ENCODE measurements at places on chromosomes 2 and 18.

DNA sequence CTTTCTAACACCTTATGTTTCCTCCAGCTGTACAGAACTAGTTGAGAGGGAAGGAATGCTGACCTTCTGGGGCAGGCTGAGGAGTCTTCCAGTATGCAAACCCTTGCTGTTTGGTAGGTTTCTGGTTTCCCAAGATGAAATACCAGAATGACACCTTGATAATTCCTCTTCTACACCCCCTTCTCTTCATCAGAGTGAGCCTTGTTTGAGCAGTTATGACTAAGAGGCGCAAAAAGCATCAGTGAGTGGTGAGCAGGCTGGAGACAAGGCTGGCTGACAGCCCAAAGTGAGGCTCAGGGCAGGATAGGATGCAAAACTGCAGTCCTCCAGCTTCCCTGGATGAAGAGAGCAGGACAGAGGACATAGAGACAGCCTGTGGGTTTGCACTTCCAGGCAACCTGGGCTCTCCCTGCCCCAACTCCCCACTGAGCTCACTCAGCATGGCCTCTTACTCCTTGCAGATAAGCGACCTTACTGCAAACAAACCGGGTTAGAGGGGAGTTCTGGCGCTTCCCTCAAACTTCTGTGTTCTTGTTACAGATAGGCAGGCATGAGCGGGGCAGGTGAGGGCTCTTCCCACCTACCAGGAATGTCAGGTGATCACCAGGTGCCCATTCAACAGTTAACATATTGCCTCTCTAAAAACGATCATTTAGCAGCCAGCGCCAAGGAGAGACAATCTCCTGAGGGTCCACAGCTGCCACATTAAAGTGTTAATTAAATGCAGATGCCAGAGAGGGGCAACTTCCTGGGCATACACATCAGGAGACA is 5.4 kb downstream of the MPPE1 start:
- DNase-seq, result no peak

DNA sequence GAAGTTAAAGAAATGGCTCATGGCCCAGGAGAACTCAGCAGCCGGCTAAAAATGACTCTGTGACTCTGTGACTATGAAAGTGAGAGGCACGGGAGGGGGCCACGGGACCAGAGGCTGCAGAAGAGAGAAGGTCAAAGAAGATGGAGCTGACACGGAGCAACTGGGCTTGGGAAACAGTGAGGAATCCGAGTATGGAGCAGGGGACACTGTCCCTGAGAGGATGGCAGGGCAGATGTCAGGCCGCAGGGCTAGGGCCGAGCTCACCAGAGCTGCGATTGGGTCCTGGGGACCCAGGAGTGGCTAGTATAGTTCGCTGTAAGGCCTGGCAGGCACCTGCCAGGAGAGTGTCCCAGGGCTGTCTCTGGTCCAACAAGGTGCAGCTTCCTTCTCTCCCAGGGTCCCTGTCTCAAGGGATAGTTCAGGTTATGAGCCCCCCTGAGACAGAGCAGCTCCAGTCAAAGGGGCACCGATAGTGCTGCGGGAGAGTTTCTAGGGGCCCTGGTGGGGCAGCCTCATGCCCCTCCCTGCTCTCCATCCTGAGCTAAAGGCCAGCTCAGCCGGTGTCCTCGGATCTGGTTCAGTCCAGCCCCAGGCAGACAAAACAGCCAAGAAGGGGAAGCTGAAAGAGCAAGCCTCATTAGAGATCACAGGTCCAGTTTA is 42.7 kb downstream of the CIB4 start:
- no peak for DNase-seq

DNA sequence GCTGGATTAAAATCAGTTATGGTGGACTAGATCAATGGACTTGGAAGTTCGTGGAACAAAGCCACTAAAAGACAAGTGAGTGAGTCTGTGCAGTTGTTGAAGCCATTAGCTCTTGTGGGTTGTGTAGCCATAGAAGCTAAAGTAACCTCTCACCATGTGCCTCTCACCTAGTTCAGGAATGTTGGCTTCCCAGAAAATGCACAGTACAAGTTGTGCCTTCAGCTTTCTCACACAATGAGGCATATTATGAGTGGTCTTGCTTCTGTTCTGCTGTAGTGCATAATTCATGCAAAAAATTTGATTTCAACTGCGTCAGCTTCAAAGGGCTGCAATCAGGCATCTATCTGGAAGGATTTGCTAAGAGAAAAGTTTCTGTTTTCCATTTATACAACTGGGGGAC is 26.2 kb downstream of the CERS6 start:
- no peak for DNase-seq

DNA sequence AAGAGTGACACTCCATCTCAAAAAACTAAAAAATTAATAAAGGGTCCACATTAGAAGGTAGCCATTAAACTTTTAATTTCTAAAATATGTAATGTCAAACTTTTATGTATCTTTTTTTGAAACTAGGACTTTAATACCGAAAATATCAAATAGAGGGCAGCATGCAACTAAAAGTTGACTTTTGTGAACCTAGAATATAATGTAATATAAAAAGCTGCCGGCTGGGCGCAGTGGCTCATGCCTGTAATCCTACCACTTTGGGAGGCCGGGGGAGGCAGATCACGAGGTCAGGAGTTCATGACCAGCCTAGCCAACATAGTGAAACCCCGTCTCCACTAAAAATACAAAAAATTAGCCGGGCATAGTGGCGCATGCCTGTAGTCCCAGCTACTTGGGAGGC is 62.8 kb downstream of the INO80D start:
- DNase-seq, result no peak

DNA sequence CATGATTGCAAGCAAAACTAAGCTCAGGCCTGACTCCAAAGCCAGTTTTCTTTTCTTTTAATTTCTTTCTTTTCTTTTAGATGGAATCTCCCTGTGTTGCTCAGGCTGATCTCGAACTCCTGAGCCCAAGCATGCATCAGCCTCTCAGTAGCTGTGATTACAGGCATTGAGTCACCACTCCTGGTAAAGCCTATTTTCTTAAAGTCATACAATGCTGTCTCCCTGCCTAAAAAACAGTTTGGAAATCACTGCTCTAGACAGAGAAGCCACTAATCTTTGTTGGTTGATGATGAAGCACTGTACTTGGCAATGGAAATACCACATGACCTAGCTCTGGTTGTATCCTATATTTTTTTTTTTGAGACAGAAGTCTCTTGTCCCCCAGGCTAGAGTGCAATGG is 33.1 kb upstream of the ZNF532 start:
- DNase-seq, result no peak

- DNase-seq, result no peak
Observed at GRCh38 chr2:134777593-134777992, 58.8 kb upstream of the TMEM163 start.

- DNase-seq, result no peak
Observed at GRCh38 chr2:235087832-235088495, 136.1 kb downstream of the SH3BP4 start.

DNA sequence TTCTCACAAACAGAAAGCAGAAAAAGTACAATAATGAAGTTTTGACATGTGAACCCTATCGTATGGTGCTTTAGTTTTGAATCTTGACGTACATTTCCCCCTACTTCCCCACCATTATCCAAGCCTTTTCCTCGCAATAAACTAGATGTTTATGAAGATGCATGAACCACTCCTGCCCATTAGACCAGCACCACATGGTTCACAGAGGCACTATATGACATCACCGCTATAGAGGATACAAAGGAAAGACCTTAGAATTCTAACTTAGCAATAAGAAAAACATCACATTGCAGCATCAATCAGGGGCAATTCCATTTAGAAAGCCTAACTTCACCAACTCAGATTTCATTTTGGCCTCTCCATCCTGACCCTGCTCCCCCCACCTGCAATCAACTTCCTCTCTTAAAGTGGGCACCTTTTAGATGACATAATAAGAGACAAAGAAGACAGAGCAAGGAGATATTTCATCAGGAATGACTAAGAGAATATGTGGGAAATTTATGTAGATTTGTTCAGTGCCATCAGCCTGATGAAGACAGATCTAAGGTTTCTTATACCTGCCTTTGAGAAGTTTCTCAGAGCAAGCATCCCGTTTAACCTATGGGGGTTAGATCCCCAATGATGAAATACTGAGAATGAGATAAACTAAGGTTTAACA is 124.9 kb downstream of the PIGN start:
- DNase-seq, result no peak

DNA sequence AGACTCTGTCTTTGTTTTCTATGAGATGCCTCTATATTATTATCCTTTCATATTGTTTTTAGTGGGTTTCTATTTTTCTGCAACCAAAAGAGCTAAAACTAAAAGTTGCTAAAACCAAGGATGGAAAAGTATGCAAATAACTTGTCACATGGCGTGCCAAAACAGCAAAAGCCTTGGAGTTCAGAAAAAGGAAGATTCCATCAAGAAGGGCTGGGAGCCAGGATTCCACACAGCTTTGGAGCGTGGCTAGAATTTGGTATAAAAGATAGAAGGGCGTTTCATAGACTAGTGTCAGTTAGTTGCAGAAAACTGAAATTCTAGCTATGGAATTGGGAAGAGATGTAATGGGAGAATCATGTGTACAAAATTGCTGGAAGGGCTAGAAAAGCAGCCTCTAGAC is 4.1 kb downstream of the SCYGR1 start:
- no peak for DNase-seq

- no peak for DNase-seq
Observed at GRCh38 chr2:226607379-226607778, 192.2 kb downstream of the IRS1 start.

DNA sequence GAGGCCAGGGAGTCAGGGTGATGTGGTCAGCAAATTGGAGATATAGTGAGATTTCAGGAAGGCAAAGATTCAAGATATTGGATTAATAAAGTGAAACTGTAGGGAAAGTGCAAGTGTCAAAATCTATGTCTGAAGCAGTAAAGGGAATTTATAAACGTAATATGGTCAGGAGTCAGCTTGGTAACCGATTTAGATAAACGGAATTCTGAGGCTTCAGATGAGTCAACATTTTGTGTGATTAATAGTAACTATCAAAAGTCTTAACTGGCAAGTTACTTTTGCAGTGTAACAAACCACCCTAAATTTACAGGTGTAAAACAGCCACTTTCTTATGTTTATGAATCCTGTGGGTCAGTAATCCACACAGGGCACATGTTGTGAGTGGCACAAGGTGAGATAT is 10.9 kb downstream of the MTX2 start:
- no peak for DNase-seq
